Ecto neural progenitor cell (in vitro differentiated cells): ENCODE measurements at places on chromosomes 2 and 18.

DNA sequence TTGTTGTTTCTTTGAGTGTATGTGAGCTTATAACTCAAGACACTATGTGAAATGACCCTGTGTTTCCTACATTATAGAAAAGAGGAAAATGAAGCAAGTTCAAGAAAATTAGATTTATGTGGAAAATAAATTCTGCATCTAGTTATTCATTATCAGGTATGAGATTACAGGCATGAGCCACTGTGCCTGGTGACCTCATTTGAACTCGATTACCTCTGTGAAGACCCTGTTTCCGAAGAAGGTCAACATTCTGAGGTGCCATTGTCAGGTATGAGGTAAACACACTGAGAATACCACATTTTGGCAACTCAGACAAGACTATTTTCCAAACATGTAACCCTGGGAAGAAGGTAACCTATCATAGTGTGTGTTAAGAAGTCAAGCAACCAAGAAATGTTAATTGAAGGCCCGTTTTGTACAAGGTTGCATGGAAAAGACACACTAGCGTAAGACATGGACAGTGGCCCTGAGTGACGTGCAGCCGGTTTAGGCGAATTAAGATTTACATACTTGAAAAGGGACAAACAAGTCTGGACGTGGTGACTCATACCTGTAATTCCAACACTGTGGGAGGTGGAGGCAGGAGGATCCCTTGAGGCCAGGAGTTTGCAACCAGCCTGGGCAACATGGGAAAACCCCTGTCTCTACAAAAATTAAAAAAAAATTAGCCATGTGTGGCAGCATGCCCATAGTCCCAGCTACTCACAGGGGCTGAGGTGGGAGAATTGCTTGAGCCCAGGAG is 186.6 kb downstream of the NEDD4L start:
- no peak for DNase-seq

GRCh38 chr2:224722770-224723169 is 6.6 kb upstream of the CCDC195 start:
- DNase-seq: no peak

- no peak for DNase-seq
These were observed 74.4 kb downstream of the ANKRD12 start for GRCh38 chr18:9210966-9211365.

DNA sequence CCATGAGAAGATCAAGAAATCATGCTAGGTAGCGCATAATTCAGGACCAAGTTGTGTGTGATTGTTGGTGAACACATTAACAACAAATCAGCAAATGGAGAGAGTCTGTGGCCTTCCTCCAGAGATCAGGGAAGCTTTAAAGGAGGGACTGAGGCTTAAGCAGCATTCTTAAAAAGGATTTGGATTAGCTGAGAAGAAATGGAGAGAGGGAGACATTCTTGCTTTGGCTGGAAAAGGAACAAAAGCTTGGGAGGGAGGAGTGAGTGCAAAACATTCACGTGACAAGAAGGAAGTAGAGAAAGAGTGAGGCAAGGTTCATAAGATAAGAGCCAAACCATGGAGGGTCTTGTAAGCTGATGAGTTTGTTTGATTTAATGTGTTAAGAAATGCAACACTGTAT is 75.6 kb downstream of the SRD5A2 start:
- DNase-seq: no peak

DNA sequence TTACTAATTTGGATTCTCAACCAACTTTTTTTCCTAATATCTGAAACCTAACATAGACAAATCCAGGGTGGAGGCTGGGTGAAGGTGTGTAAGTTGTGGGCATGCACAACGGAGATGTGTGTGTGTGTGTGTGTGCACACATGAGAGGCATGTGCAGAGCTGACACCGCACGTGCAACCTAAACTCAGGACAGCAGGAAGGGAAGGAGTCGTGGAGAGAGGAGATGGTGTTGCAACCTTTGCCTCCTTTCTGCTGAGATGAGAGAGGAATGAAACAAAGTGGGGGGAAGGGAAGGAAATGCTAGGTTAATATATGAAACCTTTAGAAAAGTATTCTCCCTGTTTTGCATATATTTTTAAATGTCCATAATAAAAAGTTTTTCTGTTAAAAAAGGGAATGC is 64.7 kb downstream of the KCTD1 start:
- DNase-seq: no peak

GRCh38 chr2:230230087-230230486 is 4.6 kb downstream of the SP140 start:
- no peak for DNase-seq

DNA sequence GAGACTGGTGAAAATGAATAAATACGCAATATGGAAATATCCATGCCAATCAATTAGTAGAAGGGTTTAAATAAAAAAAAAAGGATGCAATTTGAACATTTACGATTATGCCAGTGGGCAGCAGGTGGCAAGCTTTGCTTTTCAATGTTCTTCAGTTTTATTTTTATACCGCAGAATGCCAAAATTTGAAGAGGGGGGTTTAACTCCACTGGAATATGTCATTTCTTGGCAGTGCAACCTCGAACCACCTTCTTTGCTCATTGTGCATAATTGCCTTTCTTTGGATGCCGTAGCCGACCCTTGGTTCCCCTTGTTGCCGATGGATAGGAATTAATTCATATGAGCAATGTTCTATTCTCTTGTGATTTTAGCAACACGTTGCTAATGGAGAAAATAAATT is 88.0 kb downstream of the LTBP1 start:
- DNase-seq: no peak

DNA sequence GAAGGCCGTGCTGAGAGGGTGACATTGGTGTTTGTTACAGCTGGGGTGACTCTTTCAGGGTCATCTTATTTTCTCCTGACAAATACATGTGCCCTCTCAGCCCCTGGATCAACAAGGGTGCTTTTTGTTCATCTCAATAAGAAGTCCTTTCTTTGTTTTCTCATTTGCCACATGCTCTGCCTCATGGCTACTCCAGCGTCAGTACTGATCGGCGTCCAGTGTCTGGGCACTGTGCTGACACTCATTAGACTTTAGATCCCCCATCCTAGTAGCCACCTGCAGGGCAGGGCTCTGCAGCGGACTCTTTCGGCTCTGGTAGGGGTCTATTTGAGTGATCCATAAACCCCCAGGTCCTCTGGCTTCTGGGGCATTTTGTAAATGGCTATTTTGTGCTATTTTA is 38.4 kb downstream of the NPPC start:
- no peak for DNase-seq

GRCh38 chr2:53036196-53036595 is 731.4 kb upstream of the CHAC2 start:
- no peak for DNase-seq

GRCh38 chr2:187774551-187775071 is 220.4 kb upstream of the TFPI start:
- DNase-seq: no peak

GRCh38 chr2:65264821-65265670 is 37.4 kb downstream of the ACTR2 start:
- DNase-seq: no peak

- no peak for DNase-seq
These were observed 308.2 kb downstream of the PIEZO2 start for GRCh38 chr18:10841203-10841602.

DNA sequence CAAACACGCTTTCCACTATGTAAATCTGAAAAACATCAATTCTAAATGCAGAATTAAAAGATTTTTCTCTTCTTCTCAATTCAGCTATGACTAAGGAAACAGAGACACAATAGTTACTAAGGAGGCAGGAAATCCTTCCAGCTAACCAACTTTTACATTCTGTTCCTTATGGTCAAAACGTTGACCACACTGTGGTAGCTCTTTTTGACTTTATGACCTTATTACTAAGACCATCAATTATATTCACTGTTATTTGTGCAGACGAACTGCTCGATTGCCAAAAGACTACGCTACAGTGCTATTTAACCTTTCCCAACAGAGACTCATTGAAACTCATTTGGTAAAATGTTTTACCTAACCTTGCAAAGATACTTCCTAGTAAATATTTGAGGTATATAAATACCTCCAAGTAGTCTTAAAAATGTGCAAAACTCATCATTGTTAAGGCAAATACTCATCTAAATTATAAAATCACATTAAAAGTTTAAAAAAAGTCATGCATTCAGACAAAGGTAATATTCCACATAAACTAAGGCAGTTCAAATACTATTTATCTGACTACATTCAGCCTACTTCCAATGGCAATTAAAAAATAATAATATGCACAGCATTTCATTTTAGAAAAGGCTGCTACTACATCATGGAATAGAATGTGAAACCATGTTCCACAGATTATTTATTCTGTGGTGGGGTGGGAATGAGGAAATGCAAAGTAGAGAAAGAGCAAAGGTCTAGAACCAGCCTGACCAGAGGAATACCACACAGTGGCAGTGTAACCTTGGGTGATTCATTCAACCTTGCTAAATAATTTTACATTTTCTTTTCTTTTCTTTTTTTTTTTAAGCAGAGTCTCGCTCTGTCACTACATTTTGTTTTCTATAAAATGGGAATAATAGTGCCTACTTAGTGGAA is 139.9 kb downstream of the THADA start:
- no peak for DNase-seq

DNA sequence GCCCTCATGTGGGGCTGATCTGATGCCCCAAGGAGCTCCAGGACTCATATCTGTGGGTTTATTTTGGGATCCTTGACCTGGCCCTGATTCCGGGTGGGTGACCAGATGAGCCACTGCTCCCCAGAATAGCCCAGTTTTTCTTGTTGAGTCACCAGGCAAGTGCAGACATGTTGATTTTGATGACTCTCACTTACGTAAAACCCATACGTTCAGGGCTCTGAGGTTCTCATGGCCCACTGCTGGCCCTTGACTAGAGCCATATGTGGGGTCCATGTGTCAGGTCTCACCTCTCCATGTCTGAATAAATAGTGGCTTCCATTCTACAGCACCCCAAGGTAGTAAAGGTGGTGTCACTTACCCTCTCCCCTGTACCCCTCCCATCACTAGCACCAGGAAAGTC is 41.9 kb downstream of the CDC42EP3 start:
- DNase-seq: no peak

DNA sequence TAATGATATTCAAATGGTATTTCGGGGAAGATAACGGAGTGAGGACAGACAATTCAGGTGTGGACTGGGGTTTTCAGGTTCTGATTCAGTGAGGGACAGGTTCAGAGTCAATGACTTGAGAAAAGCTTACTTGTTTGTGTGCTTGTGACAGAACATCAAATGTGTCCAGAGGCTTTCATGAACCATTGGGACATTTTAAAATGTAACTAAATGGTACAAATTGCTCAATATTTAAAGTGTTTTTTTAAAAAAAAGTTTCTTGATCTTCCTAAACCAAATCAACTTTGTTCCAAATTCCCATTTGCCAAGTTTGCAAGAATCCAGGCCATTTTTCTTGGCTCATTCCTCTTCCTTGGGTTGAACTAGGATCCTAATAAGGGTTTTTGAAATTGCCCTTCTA is 59.4 kb upstream of the BZW1 start:
- DNase-seq: no peak

GRCh38 chr2:195575879-195576401 is 81.1 kb upstream of the SLC39A10 start:
- no peak for DNase-seq

- no peak for DNase-seq
These were observed 184.9 kb upstream of the RAB6C start for GRCh38 chr2:129794540-129794939.

GRCh38 chr2:81645745-81646301 is 1341.3 kb upstream of the LRRTM1 start:
- DNase-seq: no peak

- DNase-seq: no peak
These were observed 278.7 kb upstream of the KLHL29 start for GRCh38 chr2:23106242-23106785.

GRCh38 chr2:107412209-107412904 is 414.3 kb upstream of the RGPD4 start:
- DNase-seq: no peak
